ENCODE measurements at places on chromosomes 16 and 17.

DNA sequence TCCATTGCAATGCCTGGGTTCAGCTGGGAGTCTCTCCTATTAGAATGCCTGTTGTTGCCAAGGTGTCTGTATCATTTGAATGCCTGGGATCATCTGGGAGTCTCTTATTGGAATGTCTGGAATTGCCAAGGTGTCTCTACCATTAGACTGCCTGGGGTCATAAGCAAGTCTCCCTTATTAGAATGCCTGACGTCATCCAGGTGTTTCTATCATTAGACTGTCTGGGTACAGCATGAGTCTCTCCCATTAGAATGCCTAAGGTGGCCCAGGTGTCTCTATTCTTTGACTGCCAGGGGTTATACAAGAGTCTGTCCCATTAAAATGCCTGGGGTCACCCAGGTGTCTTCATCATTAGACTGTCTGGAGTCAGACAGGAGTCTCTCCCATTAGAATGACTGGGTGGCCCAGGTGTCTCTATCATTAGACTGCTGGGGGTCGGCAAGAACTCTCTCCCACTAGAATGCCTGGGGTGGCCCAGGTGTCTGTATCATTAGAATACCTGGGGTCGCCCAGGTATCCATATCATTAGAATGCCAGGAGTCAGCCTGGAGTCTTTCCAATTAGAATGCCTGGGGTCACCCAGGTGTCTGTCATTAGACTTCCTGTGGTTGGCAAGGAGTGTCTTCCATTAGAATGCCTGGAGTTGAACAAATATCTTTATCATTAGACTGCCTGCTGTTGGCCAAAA lies 2274.0 kb downstream of the TP53TG3F start:
- DNase-seq, result no peak

DNA sequence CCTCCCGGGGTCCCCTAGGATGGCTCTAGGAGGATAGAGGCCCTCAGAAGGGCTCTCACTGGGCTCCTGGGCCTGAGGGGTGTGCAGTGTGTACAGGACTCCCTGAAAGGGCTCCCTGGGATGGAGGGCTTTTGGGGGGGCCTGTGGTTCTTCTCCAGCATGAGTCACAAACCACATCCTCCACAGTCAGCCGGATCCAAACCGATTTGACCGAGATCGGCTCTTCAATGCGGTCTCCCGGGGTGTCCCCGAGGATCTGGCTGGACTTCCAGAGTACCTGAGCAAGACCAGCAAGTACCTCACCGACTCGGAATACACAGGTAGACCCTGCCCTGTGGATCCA lies 4.5 kb downstream of the TRPV2 start:
- peak; percentile 51 for DNase-seq

DNA sequence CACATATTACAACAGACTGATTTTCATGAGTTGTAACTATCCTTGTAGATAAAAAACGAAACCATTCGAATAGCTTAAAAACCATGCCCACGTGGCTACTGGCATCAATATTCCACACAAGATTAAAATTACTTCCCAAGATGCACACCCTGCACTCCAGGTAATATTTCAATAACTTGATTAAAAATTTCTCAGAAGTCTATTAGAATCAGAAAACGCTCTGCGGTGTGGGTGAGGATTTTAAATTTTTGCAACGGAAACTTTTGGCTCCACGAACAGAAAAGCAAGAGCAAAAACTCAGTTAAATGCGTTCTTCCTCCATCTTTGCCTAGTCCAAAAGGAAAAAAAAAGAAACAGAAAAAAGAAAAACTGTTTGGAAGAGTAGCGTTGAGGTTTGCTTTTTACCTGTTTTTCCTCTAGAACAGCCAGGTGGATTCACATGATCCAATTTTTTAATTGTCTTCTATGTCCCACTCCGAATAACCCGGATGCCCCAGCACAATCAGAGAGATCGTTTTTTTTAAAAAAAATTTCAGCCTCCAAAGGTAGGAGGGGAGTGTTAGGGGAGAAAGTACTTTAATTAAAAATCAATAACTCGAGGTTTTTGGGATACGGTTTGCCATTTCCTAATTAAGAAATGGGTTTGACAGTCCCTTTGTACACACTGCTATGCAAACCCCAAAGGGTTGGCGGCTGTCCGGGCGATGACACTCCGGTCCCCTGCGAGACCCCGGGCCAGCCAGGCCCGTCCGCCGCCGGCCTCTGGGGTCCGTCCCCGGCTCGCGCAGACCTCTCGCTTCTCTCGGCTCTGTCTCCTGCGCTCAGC lies 708 bp upstream of the NFAT5 start:
- DNase-seq, result no peak

DNA sequence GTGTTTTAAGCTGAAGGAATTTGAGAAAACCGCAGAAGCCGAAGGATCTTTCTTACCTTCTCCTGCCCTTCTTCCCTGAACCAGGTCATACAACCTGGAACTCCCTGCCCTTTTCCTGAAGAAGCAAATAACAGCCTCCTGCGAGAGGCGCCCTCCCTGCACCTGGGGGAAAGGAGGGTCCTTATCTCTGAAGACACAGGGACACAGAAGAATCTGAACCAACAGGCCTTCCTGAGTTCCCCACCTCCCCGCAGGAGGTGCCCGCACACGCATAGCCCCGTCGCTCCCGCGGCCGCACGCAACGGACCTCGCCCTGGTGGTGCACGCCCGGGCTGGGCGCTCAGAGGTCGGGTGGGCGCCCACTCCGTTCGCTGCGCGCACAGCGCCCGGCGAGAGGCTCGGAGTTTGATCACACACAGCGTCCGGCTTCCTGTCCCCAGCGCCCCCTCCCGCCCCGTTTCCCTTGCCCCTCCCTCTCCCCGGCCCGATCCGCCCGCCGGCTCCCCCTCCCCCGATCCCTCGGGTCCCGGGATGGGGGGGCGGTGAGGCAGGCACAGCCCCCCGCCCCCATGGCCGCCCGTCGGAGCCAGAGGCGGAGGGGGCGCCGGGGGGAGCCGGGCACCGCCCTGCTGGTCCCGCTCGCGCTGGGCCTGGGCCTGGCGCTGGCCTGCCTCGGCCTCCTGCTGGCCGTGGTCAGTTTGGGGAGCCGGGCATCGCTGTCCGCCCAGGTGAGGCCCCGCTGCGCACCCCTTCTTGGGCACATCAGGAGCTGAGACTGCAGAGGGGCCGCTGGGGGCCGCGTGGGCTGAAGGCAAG lies at the start of gene TNFSF12:
TSS of gene TNFSF12 (plus strand) at position 474 of the 816 bp plus-strand sequence. CDS start at position 570, 96 bp downstream.
- peak; percentile 54 for DNase-seq

DNA sequence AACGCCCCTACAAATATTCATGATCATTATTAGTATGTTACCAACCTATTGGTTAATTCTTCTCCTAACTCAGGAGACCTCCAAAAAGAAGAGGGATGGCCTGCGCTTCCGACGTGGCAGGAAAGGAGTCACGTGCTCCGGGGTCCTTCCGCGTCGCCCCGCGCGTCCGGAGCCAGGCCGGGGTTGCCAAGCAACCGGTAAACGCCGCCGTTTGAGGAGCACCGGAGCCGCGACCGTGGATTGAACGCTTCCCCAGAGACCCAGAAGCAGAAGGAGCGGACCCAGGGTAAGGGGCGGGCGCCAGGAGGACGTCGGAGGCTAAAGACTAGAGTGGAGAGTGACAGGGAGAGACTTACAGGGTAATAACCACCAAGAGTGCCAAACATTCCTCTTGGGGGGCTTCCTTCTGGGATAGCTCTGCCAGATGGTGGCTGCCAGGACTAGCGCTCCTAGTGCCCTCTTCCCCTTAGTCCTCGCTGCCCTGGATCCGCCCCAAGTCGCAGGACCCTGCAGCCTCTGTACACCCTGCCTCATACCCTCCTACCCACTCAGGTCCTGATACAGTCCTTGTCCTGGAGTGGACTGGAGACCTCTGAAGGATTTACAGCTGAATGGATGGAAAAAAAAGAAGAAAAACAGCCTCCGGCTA lies at the start of gene DNAI2:
TSS of gene DNAI2 (plus strand) at position 175 of the 649 bp plus-strand sequence. CDS start 7,584 bp downstream, outside the sequence.
- peak; percentile 34 for DNase-seq

- no peak for DNase-seq
Observed at GRCh38 chr16:59179446-59180082, 445.4 kb upstream of the GOT2 start.

GRCh38 chr17:21021208-21021803 lies 21.5 kb downstream of the USP22 start:
- no peak for DNase-seq

DNA sequence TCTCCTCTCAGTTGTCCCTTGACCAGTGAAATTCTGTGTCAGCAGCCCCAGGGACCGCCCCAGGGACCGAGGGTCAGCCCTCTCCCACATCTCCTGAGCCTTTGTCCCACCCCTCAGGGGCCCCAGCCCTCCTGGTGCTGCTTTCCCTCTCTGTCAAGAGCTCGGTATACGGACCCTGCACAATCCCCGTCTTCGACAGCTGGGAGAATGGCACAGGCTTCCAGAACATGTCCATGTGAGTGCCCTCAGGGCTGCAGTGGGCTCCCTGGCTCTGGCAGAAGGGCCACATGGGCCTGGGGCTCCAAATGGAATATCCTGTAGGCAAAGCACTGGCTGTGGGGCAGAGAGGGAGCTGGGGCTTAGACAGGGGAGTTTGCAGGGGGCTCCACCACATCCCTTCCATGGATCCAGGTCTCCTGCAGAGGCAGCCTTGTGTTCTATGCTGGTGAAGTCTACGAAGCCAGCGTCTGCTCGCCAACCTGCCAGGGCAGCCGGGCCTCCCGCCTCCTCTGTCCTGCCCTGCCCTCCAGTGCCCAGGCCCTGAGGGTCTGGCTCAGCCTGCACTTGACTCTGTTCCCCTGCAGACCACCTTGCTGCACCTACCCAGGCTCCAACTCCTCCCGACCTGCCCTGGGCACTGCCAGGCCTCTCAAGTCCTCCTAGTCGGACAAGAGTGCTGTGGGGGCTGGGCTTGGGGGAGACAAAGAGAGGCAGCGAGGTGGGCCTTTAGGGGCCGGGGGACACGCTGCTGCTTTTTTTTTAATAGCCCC lies 28.0 kb downstream of the ADGRG5 start:
- no peak for DNase-seq

DNA sequence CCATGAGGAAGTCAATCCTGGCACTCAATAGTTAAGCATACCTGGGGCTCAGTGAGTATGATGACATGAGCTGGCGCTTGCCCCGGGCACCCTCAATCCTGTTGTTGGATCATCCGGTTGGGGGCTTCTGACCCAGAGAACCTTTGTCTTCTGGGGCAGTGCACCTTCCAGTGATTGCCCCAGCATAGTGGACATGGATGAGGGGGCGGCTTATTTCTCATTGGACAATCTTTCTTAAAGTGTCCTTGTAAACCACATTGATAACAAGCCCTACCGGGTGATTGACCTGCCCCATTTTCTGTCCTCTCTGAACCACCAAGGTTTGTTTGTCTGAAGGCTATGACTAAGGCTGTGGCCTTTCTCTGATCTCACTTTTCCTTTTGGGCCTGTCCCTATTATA lies 18.2 kb downstream of the IGSF6 start:
- no peak for DNase-seq

GRCh38 chr16:54425681-54426552 lies 139.3 kb upstream of the IRX3 start:
- no peak for DNase-seq

- no peak for DNase-seq
Observed at GRCh38 chr17:19897903-19898302, 30.2 kb upstream of the ULK2 start.

DNA sequence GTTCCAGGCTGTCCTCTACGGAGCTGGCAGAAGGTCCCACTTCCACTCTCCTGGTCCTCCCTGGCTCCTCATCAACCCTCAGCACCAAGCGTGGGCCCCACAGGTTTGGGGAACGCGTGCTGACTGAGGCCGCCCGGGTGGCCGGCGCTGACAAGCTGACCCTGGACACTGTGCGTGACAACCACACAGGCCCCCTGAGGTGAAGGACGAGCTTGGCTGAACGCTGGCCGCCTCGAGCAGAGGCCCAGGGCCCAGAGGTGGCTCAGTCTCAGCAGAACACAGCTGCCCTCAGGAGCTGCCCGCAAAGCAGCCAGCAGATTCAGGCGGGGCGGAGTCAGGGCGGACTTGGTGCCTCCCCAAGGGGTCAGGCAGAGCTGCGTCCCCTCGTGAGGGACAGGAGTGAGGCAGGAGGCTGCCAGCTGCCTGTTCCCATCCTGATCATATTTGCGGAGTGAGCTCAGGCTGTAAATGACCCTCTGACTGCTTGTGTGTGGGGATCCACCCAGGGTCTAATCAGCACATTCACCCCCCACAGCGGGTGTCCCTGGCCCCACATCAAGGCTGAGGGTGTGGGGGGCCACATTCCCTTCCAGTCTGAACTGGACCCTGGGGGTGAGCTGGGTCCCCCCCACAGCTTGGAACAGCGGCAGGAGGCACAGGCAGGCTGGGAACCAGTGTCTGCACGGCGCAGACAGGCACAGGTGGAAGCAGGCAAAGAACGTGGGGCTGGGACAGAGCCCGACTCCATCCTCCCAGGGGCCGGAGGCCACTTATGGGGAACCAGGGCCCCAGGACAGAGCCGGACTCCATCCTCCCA lies 105.1 kb upstream of the METRNL start:
- DNase-seq, result no peak

DNA sequence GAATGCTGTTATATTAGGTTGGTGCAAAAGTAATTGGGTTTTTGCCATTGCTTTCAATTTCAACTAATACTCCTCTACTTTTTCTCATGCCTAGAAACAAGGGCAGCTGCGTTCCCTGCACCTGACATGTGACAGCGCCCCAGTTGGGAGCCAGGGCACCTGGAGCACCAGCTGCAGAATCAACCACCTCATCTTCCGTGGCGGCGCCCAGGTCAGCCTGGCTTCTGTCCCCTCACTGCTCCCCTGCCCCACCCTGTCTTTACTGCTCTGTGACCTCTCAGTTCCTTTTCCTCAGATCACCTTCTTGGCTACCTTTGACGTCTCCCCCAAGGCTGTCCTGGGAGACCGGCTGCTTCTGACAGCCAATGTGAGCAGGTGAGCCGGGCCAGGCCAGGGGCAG lies 16.4 kb upstream of the ITGAD start:
- DNase-seq, result no peak

DNA sequence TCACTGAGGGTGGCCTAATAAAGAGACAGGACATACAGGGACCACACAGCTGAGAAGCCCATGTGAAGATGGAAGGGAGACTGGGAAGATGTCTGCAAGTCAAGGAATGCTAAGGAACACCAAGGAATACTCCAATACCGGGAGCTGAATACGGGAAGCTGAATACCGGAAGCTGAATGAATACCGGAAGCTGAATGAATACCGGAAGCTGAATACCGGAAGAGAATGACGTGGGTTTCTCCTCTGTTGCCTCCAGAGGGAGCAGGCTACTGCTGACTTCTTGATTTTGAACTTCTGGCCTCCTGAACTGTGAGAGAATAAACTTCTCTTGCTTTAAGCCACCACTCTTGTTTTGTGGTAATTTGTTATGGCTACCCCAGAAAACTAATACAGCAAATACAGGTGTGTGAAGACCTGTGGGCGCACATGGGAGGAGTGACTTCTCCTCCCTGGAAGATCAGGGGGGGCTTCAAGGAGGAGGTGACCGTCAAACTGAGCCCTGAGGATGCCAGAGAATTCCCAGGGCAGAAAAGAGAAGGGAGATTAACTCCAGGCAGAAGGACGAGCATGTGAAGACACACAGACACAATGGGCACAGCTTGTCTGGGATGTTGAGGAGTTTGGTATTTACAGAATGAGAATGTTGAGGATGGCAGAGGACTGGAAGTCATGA lies 259.9 kb downstream of the IRF8 start:
- no peak for DNase-seq

- DNase-seq, result no peak
Observed at GRCh38 chr17:27268394-27269085, 25.4 kb upstream of the WSB1 start.

DNA sequence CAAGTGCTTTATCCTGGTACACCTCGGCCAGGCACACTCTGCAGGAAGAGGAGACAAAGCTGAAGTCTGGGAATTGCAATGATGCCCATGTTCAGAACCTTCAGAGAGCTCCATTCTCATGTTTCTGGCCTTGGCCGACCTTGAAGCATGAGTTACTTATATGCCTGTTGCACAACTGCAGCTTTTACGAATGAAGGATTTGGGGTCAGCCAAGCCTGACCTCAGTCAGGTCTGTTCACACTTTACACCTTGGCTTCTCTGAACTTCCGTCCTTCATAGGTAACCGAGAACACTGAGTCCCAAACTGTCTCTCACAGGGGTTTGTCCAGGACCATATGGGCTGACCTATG lies 66.7 kb downstream of the GTF3C1 start:
- DNase-seq, result no peak
